Amniotic epithelial cell (primary cell): ENCODE measurements at places on chromosomes 7 and 10.
A peak's percentile ranks its signal among the peaks of the same experiment; 100 is the strongest.

DNA sequence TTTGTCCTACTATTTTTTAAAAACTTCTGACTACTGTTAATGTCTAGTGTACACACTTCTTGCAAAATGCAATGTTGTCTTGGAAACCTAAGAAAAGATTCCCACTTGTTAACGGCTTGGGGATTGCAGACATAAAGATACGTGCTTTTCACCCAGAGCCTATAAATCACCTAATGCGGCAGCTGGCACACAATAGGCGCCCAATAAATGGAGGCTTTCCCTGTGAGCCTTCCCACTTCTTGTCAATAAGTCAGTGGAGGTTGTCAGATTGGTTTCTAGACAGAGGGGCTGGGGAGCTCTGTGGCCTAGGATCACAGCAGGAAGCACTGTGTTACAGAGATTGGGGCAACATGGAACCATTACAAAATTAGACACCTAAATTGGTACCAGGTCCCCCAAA lies 74.7 kb downstream of the VSTM4 start:
- no peak for DNase-seq

GRCh38 chr7:116062666-116063065 lies 32.1 kb upstream of the TFEC start:
- DNase-seq: no peak

DNA sequence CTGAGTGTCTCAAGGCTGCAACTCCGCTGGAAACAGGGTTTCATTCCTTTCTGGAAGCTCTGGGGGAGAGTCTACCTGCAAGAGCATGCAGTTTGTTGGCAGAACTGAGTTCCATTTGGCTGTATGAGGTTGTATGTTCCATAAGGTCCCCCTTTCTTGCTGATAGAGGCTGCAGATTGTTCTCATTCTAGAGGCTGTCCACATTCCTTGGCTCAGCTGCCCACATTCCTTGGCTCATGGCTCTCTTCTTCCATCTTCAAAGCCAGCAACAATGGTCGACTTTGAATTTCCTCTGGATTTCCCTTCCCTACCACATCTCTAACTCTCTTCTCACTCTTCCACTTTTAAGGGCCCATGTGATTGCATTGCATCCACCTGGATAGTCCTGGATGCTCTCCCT lies 147.3 kb upstream of the CDCA7L start:
- no peak for DNase-seq

DNA sequence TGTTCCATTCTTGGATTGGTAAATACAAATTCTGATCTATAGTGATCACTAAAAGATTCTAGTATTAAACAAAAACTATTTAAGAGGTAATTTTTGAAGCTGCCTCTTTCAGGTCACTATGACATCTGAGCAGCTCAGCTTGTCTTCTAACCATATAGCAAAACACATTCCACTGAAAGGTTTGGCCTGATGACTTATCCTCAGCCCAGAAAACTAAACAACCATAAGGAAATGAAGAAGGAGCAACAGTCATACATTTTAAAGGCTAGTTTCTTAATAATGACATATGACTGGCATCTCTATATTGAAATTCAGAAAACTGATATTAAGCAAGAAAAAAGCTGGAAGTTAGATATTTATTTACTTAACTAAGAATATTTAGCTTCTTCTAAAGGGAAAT lies 24.6 kb downstream of the NT5C2 start:
- DNase-seq: peak; percentile 50

- no peak for DNase-seq
Observed at GRCh38 chr7:91353848-91354247, 89.6 kb downstream of the FZD1 start.

DNA sequence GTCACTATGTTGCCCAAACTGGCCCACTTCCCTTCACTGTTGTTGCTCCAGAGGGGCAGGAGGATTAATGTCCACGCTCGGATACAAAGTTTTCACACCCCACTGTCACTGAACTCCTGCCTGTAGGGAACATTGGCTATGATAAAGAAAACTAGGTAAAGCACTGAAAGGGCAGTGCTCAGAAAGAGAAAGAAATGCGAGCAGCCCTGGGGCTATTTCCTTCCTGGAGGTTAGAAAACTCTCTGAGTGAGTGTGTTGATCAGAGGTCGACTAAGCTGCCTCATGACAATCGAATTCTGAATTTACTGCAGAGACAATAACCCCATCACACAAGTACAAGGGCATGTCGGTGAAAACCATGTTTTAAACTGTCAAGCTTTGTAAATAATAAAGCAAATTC lies 227.2 kb upstream of the PITRM1 start:
- no peak for DNase-seq

- DNase-seq: no peak
Observed at GRCh38 chr7:10643545-10643944, 330.1 kb upstream of the PHF14 start.

DNA sequence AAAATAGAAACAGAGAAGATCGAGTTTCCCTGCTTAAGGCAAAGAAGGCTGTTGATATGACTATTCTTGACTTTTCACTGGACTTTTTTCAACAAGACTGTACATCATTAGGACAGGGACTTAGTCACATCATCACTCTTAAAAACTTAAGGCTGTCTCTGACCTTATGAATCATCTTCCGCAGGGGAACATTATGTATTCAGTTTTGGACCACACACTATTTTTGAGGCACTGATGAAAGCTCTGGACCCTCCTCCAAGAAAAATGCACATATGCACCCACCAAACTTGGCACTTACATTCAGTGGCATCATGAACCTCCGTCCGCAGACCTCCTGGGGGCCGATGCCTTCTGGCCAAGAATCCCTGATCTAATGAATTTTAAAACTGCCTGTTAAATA lies 96.4 kb downstream of the CALD1 start:
- DNase-seq: peak; percentile 88
